ENCODE measurements at places on chromosomes 1 and 21.

- DNase-seq = peak; percentile 64
These were observed 402.0 kb downstream of the MATN1 start for GRCh38 chr1:30321246-30321910.

DNA sequence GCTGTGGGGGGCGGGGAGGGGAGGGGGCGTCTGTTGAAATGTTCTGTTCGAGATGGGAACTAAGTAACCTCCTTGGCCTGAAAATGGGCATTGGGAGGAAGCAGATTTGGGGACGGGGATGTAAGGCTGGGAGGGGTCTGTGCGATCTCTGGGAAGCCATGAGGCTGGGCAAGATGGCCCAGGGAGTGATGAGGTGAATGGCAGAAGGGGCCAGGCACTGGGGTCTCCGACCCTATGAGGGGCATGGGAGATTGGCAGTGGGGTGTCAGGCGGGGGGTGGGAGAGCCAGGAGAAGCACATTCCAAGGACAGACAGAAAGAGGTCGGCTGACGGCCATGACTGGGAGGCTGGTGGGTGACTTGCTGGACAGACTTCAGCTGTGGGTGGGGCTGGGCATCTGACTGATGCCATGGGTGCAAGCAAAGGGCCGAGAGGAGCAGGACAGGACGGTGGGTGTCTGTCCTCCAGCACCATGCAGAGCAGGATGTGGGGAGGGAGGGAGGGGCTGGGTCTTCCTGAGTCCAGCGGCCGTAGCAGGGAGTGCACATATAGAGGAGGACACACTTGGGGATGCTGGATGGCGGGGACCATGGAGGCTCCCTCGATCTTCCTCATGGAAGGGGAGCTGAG lies 30.0 kb upstream of the COL18A1 start:
- peak; percentile 57 for DNase-seq

DNA sequence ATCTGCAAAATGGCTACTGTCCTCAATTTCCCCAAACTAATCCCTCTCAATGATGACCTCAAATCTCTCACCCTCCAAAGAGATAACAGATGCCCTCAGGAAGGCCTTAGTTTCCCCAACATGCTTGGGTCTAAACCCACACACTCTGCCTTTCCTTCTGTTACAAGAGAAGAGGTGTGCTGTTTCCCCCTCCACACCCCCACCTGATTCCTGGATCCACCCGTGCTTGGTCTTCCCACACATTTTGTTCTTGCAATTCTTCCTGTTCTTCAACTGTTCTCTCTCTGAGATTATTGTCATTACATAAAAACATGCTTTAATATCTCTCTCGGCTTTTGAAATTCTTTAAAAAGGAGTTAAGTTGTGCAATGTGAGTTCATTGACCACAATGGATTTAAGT lies 5.7 kb upstream of the CBR3 start:
- DNase-seq = no peak

DNA sequence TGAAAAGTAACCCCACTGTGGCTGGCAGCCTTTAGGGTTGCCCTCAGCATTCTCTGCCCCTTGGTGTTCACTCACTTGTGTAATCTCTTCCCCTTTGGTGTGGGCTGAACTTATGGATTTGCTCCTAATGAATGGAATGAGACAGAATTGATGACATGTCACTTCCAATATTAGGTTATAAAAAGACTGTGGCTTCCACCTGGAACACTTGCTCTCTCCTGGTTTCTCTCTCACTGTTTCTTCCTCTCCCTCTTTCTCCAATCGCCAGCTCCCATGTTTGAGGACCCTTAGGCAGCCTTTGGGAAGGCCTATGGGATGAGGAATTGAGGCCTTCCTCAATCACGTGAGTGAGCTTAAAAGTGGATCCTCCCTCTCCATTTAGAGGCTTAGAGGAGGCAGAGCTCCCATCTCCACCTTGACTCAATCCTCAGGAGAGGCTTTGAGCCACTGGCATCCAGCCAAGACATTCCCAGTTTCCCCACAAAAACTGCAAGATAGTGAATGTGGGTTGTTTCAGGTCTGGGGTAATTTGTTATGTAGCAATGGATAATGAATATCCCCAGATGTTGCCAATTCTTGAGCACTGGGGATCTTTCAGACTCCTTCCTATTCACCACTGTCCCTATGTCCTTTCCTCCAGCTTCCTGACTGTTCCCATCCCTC lies 95.5 kb upstream of the CD34 start:
- no peak for DNase-seq

GRCh38 chr1:199979071-199979470 lies 48.4 kb upstream of the NR5A2 start:
- no peak for DNase-seq

GRCh38 chr21:28834335-28835238 lies 158.1 kb downstream of the LTN1 start:
- no peak for DNase-seq

GRCh38 chr1:233960386-233960785 lies 55.9 kb downstream of the SLC35F3 start:
- DNase-seq = no peak

DNA sequence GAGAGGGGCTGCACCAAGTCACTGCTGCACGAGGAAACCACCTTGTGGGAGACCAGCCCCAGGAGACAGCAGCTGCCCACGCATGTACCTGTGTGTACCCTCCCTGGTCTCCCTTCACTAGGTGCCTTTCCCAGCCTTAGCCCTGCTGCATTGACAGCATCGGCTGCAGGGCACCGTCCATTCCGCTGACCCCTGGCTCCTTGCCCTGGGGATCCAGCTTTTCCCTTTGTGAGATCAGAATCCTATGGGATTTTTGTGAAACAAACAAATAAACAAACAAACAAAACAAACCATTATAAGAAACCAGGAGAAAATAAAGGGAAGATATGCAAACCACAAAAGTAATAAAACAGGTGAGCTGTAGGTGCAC lies 2.1 kb downstream of the STUM start:
- DNase-seq = no peak

DNA sequence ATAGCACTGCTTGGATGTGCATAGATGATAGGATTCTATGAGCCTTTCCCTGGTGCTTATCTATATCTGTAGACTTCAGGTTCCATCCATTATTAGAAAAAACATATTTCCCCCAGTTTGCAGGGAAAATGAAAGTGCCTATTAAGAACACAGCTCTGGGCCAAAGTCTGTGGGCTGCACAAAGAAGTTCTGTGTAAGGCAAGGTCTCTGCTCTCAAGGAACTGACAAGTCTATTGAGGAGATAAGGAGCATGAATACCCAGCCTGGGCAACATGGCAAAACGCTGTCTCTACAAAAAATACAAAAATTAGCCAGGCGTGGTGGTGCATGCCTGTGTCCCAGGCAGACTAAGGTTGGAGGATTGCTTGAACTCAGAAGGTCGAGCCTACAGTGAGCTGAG lies 22.3 kb upstream of the SDE2 start:
- DNase-seq = no peak

GRCh38 chr1:222225316-222225691 lies 322.6 kb downstream of the HHIPL2 start:
- DNase-seq = no peak

DNA sequence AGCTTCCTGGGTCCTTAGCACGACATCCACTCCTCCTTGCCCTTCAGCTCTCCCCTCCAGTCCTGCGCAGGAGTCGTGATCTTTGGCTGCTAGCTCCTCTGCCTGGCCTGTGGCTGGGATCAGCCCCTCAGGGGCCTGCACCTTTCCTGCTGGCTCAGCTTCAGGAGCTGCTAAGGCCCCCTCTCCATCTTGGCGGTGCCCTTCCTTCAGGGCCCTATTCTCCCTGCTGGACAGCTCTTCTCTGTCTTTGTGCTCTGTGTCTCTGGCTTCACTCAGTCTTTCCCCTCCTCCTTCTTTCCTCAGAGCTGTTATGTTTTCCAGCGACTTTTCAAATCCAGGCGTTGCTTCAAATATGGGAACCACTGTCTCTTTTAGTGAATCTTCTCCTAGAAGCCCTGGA lies 59.5 kb upstream of the LRRC53 start:
- no peak for DNase-seq

- no peak for DNase-seq
These were observed 147.8 kb upstream of the PRMT6 start for GRCh38 chr1:106908689-106909088.

- no peak for DNase-seq
These were observed 39.6 kb upstream of the ITPKB start for GRCh38 chr1:226778657-226779058.

Data from posterior vena cava (tissue), 2 donors.